ENCODE measurements at places on chromosomes 3 and 15. TPM values are rescaled to one million over a fixed set of nuclear protein-coding genes. Genes with fewer than 3 reads are reported as not detected.
A peak's percentile ranks its signal among the peaks of the same experiment; 100 is the strongest.

GRCh38 chr3:55158345-55158744 lies 230.5 kb upstream of the LRTM1 start:
- no peaks in the 10 kb centered on the region for H3K27me3 ChIP-seq
- no peaks in the 10 kb centered on the region for H3K4me1 ChIP-seq
- H3K27ac ChIP-seq, result no peak overlapping the region
- H3K4me3 ChIP-seq, result no peak overlapping the region
- H3K36me3 ChIP-seq, result no peaks in the 10 kb centered on the region
- DNase-seq, result no peak

DNA sequence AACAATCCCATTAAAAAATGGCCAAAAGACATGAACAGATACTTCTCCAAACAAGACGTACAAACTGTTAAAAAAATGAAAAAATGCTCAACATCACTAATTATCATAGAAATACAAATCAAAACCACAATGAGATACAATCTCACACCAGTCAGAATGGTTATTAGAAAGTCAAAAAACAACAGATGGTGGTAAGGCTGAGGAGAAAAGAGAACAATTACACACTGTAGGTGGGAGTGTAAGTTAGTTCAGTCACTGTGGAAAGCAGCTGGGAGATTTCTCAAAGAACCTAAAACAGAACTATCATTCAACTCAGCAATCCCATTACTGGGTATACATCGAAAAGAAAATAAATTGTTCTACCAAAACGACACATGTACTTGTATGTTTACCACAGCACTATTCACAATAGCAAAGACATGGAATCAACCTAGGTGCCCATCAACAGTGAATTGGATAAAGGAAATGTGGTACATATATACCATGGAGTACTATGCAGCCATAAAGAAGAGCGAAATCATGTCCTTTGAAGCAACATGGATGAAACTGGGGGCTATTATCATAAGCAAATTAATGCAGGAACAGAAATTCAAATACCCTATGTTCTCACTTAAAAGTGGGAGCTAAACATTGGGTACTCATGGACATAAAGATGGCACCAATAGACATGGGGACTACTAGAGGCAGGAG lies 51.5 kb downstream of the MYO1E start:
- H3K27ac ChIP-seq, result no peak overlapping the region
- no peaks in the 10 kb centered on the region for H3K4me1 ChIP-seq
- H3K36me3 ChIP-seq, result no peaks in the 10 kb centered on the region
- H3K4me3 ChIP-seq, result no peak overlapping the region

GRCh38 chr15:74045184-74045583 lies 37.2 kb downstream of the GOLGA6A start:
- no peak for DNase-seq
- H3K36me3 ChIP-seq, result peaks cover 11% of the 10 kb centered on the region
- no peaks in the 10 kb centered on the region for H3K4me1 ChIP-seq
- H3K27ac ChIP-seq, result no peak overlapping the region
- H3K27me3 ChIP-seq, result no peaks in the 10 kb centered on the region

DNA sequence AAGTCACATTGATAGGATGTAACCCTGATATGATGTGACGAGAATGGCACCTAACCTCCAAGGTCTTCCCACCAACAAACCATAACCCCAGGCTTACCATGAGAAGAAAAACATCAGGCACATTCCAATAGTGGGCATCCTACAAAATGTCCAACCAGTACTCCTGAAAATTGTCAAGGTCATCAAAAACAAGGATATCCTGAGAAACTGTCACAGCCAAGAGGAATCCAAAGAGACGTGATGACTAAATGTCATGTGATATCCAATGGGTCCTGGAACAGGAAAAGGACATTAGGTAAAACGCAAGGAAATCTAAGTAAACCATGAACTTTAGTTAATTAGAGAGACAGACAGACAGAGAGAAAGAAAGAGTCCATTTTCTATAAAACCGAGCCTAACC lies 2.3 kb upstream of the CYP1A2 start:
- no peak overlapping the region for H3K4me3 ChIP-seq
- DNase-seq, result no peak

DNA sequence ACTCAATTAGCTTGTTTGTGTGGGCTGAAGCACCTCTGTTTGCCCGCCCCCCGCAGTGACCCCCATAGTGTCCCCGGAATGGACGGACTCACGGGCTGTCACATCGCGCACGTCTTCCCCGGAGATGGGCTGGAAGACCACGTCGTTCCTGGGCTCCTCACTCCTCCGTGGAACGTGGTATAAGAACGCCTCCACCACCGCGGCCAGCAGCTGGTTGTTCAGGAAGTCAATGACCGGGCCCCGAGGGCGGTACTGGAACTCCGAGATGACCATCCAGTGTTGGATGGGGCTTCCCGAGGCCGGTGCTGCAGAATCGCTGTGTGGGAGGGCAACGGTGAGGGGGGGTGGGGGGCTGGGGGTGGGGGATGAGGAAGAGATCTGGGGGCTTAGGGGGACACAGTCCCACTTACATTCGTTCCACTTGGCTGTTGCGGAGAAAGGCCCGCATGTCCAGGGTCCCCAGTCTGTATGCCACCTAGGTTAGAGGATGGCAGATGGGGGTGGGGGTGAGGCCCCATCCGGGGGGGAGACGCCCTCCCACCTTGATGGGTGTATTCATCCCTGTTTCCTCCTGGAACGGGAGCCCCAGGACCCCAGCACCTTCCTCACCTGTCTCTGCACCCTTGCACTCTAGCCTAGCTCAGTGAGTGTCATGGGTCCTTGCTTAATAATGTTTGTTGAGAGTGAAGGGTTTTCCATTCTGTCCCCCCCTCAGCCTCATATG lies 30.2 kb downstream of the MUC20 start:
- no peaks in the 10 kb centered on the region for H3K4me1 ChIP-seq
- H3K27ac ChIP-seq, result no peak overlapping the region
- no peak for DNase-seq
- H3K4me3 ChIP-seq, result no peak overlapping the region
- no peaks in the 10 kb centered on the region for H3K27me3 ChIP-seq
- H3K36me3 ChIP-seq, result no peaks in the 10 kb centered on the region

GRCh38 chr3:120567370-120568201 lies 28.6 kb upstream of the NDUFB4 start:
- H3K4me3 ChIP-seq, result no peak overlapping the region
- no peaks in the 10 kb centered on the region for H3K36me3 ChIP-seq
- H3K4me1 ChIP-seq, result no peaks in the 10 kb centered on the region
- no peak overlapping the region for H3K27ac ChIP-seq

DNA sequence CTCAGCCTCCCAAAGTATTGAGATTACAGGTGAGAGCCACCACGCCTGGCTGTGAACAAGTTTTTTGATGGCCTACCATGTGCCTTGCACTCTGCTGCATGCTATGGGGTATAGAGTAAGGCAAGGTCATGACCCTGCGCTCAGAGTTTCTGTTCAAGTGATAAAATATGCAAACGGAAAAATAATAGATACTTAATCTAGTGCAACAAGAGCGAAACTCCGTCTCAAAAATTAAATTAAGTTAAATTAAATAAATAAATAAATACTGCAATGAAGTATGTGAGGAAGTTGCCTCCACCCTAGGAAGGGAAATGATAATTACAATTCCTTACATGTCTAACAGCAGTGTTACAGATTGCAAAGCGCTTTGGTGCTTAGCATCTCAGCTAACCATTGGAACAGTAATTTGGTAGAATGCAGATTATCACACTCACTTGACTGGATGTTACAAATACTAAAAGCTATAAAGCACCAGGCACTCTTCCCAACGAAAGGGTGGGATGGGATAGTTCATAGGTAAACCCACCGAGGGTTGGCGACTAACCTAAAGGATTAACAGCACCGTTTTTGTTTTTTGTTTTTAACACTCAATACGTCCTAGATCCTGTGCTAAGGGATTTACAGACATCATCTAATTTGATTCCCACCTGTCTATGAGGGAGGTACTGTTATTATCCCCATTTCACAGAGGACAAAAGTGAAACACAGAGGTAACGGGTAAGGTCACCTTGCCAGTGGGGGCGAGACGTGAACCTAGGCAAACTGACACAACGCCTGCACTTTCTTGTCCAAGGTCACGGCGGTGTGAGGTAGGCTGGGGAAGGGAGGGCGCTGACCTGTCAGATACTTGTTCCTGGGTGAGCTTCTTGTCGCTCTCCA lies 793 bp upstream of the FANCD2 start:
- H3K27ac ChIP-seq, result peak overlapping the region; percentile 96
- peaks cover 32% of the 10 kb centered on the region for H3K36me3 ChIP-seq
- DNase-seq, result no peak
- H3K4me1 ChIP-seq, result peaks cover 32% of the 10 kb centered on the region
- H3K27me3 ChIP-seq, result no peaks in the 10 kb centered on the region
- H3K4me3 ChIP-seq, result peak overlapping the region; percentile 92

GRCh38 chr3:63918321-63918720 lies 6.1 kb upstream of the SCAANT1 start:
- no peak for DNase-seq
- H3K27me3 ChIP-seq, result no peaks in the 10 kb centered on the region
- no peak overlapping the region for H3K27ac ChIP-seq
- H3K4me3 ChIP-seq, result no peak overlapping the region
- H3K4me1 ChIP-seq, result peaks cover 36% of the 10 kb centered on the region

GRCh38 chr3:120093119-120093910 lies 932 bp downstream of the GSK3B start:
- DNase-seq, result peak; percentile 17
- H3K4me1 ChIP-seq, result peaks cover 57% of the 10 kb centered on the region
- H3K4me3 ChIP-seq, result peak overlapping the region; percentile 94
- H3K27me3 ChIP-seq, result no peaks in the 10 kb centered on the region
- H3K27ac ChIP-seq, result peak overlapping the region; percentile 96
- no peaks in the 10 kb centered on the region for H3K36me3 ChIP-seq

- peaks cover 81% of the 10 kb centered on the region for H3K36me3 ChIP-seq
- peaks cover 12% of the 10 kb centered on the region for H3K4me1 ChIP-seq
- H3K4me3 ChIP-seq, result no peak overlapping the region
- peak; percentile 12 for DNase-seq
These were observed 52.5 kb downstream of the PHC3 start for GRCh38 chr3:170128977-170129431.

- no peaks in the 10 kb centered on the region for H3K36me3 ChIP-seq
- H3K4me3 ChIP-seq, result no peak overlapping the region
- H3K27me3 ChIP-seq, result no peaks in the 10 kb centered on the region
- H3K4me1 ChIP-seq, result no peaks in the 10 kb centered on the region
These were observed 104.9 kb upstream of the ASB14 start for GRCh38 chr3:57397175-57398026.

DNA sequence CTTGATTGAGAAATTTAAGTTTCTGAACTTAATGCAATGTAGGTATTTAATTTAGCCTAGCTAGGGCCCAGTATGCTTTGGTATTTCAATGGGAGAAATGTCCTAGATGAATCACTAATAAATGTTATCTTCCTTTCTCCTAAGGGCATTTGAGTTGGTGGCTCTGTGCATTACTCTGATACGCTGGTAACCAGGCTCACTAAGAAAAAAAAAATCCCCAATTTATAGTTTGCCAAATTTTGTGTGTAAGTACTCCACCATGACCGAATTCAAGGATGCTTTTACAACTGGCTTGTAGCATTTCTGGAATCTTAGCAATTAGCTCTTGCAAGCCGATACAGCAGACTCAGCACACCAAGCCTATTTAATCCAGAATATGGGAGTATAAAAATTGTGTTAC lies 94.6 kb upstream of the LPP start:
- no peak for DNase-seq
- no peak overlapping the region for H3K4me3 ChIP-seq
- no peaks in the 10 kb centered on the region for H3K4me1 ChIP-seq
- no peaks in the 10 kb centered on the region for H3K27me3 ChIP-seq
- no peaks in the 10 kb centered on the region for H3K36me3 ChIP-seq

GRCh38 chr3:182323898-182324297 lies 469.4 kb upstream of the ATP11B start:
- no peak for DNase-seq
- H3K4me1 ChIP-seq, result no peaks in the 10 kb centered on the region
- no peak overlapping the region for H3K4me3 ChIP-seq
- no peak overlapping the region for H3K27ac ChIP-seq
- H3K27me3 ChIP-seq, result no peaks in the 10 kb centered on the region
- H3K36me3 ChIP-seq, result no peaks in the 10 kb centered on the region

GRCh38 chr3:58175187-58175436 lies 35.7 kb downstream of the DNASE1L3 start:
- no peaks in the 10 kb centered on the region for H3K27me3 ChIP-seq
- H3K36me3 ChIP-seq, result no peaks in the 10 kb centered on the region
- DNase-seq, result no peak
- H3K4me3 ChIP-seq, result peak overlapping the region; percentile 34
- peaks cover 30% of the 10 kb centered on the region for H3K4me1 ChIP-seq
- H3K27ac ChIP-seq, result no peak overlapping the region

- no peak overlapping the region for H3K27ac ChIP-seq
- peak; percentile 13 for DNase-seq
- no peaks in the 10 kb centered on the region for H3K27me3 ChIP-seq
- H3K4me3 ChIP-seq, result no peak overlapping the region
- H3K4me1 ChIP-seq, result no peaks in the 10 kb centered on the region
These were observed 89.3 kb downstream of the RASA2 start for GRCh38 chr3:141575879-141576743.

GRCh38 chr3:141680620-141681389 lies 57.3 kb upstream of the RNF7 start:
- peaks cover 74% of the 10 kb centered on the region for H3K4me1 ChIP-seq
- H3K27ac ChIP-seq, result peak overlapping the region; percentile 73
- no peak overlapping the region for H3K4me3 ChIP-seq
- no peaks in the 10 kb centered on the region for H3K27me3 ChIP-seq
- no peak for DNase-seq

DNA sequence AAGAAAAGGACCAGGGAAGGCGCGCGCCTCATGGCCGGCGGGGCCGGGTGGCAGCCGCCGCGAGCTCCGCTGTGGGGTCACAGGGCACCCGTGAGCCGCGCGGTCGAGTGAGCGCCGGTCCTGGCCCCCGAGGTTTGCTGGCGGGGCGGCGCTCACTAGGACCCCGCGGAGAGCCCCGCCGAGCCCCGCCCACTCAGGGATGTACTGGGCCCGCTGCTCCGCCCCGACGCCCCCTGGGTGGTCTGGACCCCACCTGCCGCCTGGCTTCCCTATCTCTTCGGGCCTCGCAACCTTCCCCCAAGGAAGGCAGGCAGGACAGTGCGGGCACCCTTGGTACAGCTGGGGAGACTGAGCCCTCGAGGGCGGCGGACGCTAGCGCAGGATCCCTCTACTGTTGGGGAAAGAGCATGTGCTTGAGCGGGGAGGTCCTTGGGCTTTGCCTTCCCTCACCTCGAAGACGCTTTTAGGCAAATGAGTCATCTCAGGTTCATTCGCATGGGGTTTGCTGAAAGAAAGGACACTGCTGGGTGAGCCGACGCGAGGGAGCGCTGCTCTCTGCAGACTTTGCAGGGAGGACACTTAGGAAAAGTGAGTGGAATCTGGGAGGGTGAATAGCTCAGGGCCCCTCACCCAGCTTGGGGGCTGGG lies at the start of gene CHRNB4:
TSS of gene CHRNB4 (minus strand) at position 109 of the 647 bp plus-strand sequence. CDS start at position 32, 77 bp downstream.
- H3K36me3 ChIP-seq, result no peaks in the 10 kb centered on the region
- peaks cover 9% of the 10 kb centered on the region for H3K4me1 ChIP-seq
- no peak within 1 kb of the TSS for H3K27ac ChIP-seq
- DNase-seq, result no peak
- no peaks in the 10 kb centered on the region for H3K27me3 ChIP-seq

The IL17RD gene
- polyA plus RNA-seq, result not detected

The RHCG gene
- polyA plus RNA-seq, result not detected

The EIF2B5 gene
- 22.7 TPM for polyA plus RNA-seq

The MEF2A gene
- polyA plus RNA-seq, result 20.3 TPM

The ITGB5 gene
- 0.68 TPM for polyA plus RNA-seq

The TM4SF18 gene
- not detected for polyA plus RNA-seq

The UACA gene
- 2.4 TPM for polyA plus RNA-seq

The GADL1 gene
- not detected for polyA plus RNA-seq

Data from CD14-positive monocyte (primary cell).